ENCODE measurements at places on chromosomes 3 and 15.

GRCh38 chr15:71106802-71107500 is 8.3 kb upstream of the THSD4 start:
- no peak for DNase-seq

DNA sequence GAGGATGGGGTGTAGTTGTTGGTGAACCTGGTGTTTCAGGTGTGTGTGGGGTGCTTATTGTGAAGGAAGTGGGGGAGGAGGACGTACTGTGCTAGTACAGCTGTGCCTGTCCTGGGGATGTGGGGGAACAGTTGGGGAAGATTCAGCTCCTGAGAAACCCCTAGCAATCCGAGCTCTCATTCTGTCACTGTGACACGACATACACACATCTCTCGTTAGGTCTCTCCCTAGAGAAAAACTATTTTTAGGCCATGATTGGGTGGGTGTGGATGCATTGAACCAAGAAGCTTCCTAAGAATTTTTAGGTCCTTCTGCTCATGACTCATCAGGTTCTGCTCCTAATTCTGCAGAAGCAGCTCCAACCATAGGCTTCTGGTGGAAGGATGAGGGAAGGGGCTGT is 54.3 kb downstream of the SLC30A4 start:
- no peak for DNase-seq

DNA sequence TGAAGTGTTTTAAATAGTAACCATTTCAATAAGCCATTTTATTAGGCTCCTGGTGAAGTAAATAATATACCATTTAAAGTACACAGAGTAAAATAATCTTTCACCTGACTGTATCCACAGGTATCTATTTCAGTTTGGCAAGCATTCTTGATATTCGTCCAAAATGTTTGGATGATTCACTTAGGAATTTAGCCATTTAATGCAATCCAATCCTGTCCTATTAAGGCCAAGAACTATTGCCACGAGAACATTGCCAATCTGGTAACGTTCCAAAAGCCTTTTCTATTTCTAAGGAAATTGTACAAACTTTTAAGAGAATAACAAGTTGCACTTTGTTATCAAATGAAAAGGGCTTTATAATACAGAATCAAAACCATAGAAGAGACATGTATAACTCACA is 209.8 kb upstream of the THRB start:
- no peak for DNase-seq

GRCh38 chr3:56800130-56800831 is 1.5 kb downstream of the ARHGEF3 start:
- peak; percentile 40 for DNase-seq

DNA sequence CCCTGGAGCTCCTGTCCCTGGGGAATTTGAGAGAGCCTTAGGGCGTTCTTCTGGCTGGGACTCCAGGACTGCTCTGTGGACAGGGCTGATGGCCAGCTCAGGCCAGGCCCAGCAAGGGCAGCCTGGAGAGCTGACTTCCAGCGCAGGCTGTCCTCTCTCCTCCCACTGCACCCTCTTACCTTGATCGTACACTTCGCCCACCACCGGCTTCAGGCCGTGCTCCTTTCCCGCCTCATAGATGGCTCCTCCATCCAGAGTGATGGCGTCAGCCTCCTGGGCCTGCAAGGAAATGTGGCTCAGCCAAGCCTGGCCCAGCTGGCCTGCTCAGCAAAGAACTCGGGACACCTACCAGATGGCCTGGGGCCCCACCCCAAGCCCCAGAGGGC is 3.1 kb downstream of the MELTF start:
- DNase-seq: no peak

GRCh38 chr3:178159691-178160220 is 376.5 kb upstream of the KCNMB2 start:
- no peak for DNase-seq

GRCh38 chr15:66923438-66923881 is 141.9 kb upstream of the SMAD3 start:
- no peak for DNase-seq

- peak; percentile 37 for DNase-seq
Measured at GRCh38 chr3:129016356-129016719, 15.2 kb downstream of the EFCC1 start.

- DNase-seq: no peak
Measured at GRCh38 chr15:85000937-85001336, 19.3 kb downstream of the PDE8A start.

DNA sequence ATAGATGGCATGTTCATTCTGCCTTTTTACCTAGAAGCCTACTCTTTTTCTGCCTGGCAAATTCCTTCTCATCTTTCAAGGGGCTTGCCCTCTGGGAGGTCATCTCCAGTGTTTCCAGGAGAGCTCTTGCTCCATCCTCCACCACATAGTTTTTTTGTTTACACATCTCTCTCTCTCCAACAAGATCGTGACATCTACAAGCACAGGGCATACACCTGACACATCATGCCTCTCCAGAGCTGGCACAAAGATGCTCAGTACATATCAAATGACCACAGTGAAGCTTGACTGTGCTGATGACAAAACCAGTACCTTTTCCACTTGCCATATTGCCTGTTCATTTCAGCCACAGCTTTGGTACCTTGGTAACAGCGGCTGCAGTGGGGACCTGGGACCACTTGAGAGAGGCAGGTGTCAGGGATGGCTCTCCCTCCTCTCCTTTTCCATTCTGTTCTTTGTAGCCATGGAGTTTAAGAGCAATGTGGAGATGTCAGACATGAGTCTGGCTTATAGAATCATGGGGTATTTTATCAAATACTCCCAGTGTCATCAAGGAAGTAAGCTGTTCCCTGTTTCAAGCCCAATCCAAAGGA is 15.4 kb downstream of the ALPK3 start:
- no peak for DNase-seq

DNA sequence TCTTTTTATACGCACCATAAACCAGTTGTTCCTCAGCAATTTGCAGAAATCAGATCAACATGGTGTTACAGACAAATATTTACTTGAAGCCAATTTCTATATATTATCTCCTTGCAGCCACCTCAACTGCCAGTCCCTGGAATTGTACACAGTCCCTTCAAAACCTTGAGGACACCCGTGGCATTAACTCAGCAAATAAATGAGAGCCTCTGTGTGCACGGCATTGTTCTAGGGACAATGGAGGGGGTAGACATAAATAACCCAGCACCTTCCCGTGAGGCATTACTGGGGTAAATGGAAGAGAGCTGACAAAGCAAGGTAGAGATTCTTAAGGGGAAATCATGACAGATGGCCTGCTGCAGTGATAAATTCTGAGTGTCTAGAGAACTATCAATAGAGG is 12.5 kb downstream of the TM2D3 start:
- DNase-seq: no peak

DNA sequence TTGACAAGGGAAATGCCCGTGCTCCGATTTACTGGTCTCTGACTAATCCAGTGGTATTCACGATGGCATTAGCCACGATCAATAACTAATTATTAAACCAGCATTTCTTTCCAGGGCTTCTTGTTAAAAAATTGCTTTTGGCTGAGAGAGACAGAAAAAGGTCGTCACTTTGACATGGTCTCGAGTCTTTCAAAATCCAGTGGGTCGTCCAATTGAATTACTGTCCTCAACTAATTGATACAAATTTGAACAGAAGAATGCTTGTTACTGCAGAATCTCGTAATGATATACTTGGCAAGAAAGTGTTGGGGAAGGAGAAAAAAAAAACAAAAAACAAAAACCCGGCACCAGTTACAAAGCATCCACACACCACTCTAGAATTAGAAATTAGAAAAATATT is 318.4 kb downstream of the NR2F2 start:
- no peak for DNase-seq

- no peak for DNase-seq
Measured at GRCh38 chr15:77759896-77760592, 127.3 kb upstream of the LINGO1 start.

GRCh38 chr15:85037641-85038040 is 56.0 kb downstream of the PDE8A start:
- no peak for DNase-seq

DNA sequence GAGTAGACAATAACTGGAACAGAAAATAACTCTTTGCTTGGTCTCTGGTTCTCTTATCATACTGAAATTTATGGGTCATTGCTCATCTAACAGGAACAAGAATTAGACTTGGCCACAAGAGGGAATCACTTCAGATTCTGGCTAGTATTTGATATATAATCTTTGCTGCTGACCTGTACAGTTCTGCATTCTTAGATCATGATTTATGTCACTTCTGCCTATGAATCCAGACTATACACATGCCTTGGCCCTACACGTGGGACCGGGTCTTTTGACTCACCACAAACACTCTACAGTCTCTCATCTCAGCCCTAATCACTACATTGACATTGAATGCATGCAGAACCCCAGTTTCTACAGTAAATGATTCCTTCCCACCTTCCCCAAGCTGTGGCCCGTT is 162.5 kb upstream of the SOX2 start:
- DNase-seq: no peak

GRCh38 chr3:156148946-156149381 is 28.6 kb downstream of the KCNAB1 start:
- DNase-seq: no peak

DNA sequence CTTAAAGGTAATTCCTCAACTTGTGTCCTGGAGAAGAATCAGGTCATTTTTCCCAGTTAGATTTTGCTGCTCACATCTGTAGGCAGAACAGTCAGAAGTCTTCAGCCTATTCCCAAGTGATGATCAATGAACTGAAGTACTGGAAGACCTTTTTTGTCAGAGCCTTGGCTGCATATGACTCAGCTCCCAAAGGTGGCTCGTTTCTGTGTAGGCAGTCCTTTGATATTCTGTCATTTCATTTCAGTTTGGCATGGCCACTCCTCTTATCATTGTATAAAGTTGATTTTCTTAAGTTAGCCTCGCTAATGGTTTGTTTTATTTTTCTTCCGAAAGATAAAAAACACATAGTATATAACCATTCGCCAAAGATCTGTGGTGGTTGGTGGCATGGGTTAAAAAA is 90.7 kb downstream of the KLHL25 start:
- no peak for DNase-seq

GRCh38 chr3:52561028-52561747 is 24.8 kb downstream of the UQCC5 start:
- DNase-seq: no peak

DNA sequence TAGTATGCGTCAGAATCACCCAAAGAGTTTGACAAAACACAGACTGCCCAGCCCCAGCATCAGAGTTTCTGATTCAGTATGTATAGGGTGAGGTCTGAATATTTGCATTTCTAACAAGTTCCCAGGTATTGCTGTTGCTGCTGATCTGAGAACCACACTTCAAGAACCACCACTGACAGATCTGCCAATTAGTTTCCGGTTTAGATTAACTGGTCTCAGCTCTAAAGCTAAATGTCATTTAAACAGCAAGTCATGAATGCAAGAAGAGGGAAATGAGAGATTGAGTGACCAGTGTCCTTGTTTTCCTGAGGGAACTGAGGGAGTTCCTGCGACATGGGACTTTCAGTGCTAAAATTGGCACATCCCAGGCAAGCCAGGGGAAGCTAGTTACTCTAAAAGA is 305.0 kb downstream of the ZNF385D start:
- no peak for DNase-seq

GRCh38 chr3:27923349-27924068 is 201.4 kb upstream of the EOMES start:
- no peak for DNase-seq

DNA sequence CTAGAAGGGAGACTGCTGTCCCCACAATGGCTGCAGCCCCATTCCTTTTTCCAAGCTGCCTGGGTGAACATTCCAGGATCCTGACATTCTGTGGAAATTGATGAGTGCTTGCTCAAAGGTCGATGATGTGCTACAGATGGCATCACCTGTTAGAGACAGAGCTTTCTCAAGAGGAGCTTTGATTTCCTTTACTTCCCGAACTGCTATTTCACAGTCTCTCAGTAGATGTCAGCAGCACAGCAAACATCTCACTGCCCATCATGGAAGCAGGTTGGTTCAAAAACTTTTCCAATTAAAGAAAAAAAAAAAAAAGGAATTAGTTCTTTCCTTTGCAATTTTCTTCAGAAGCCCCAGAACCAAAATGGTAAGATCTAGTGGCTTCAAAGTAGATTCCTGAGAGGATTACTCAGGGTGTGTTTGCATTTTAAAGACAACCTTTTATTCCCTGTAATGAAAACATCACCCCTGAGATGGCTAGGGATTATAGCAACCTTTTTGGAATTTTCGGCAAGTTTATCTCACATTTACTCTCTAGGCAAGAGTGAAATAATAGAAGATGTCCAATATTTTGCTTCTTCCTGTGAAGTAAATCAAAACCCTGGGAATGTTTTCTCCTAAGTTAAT is 44.8 kb downstream of the POLR2M start:
- DNase-seq: no peak

DNA sequence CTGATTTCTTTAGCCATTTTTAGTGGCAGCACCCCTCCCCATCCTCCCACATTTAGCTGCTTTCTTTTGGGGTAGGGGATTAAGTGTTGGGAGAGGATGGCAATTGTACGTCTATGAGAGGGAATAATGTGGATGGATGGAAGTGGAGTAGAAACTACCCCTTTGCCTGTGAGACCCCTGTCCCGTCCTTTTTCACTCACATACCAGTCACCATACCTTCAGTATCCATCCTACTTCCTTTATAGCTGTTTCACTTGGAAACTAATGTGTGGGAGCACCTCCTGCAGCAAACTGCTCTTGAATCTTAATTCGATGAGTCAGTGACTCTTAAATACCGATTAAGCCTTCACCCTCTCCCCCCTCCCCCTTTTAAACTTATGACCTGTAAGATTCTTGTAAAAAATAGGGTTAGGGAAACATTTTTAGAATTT is 730 bp downstream of the SPRED1 start:
- no peak for DNase-seq

DNA sequence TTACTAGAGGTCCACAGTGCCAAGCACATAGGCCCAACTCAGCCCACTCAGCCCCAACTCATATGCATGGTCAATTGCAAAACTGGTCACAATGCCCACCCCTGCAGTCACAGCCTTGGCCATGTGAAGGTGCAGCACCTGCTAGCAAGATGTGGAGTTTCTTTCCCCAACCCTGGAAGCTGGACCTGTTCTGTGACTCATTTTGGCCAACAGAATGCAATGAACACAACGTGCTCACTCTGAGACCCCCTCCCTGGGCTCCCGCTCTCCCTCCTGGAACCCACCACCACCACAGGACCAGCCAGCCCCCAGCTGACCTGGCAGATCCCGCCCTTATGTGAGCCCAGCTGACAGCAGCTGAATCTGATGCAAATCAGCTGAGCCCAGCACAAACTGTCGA is 34.4 kb downstream of the ALDH1L1 start:
- DNase-seq: no peak

- DNase-seq: no peak
Measured at GRCh38 chr3:83524901-83525300, 1433.9 kb upstream of the CADM2 start.

- DNase-seq: no peak
Measured at GRCh38 chr3:146342989-146343388, 92.1 kb upstream of the PLSCR4 start.

GRCh38 chr3:67535006-67535405 is 119.4 kb downstream of the SUCLG2 start:
- no peak for DNase-seq

DNA sequence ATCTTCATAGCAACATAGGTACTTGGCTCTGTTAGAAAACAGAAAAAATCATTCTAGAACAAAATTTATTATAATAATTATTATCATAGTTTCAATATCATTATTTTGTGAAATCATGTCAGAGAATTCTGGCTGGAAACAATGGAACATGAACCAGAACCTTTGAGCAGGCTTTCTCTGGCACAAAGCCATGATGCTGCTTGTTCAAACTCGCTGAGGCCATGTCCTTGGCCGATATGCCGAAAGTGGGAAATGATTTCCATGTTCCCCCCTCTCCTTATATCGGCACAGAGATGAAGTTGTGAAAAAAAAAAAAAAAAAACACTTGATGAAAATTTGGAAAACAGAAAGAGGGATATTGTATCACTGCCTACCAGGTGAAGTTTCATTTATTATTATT is 49.0 kb upstream of the MRPL3 start:
- DNase-seq: no peak

GRCh38 chr15:57053470-57053869 is 135.0 kb downstream of the TCF12 start:
- DNase-seq: no peak

Measured in stimulated activated CD4-positive, alpha-beta T cell treated with anti-CD3 and anti-CD28 coated beads, Interleukin-15, amount 100 ng/mL, for 1 hour (primary cell).